CD4-positive, alpha-beta T cell treated with Interleukin-6 at 100 ng/mL for 8 hours (primary cell): ENCODE measurements at places on chromosomes 12 and 14.

DNA sequence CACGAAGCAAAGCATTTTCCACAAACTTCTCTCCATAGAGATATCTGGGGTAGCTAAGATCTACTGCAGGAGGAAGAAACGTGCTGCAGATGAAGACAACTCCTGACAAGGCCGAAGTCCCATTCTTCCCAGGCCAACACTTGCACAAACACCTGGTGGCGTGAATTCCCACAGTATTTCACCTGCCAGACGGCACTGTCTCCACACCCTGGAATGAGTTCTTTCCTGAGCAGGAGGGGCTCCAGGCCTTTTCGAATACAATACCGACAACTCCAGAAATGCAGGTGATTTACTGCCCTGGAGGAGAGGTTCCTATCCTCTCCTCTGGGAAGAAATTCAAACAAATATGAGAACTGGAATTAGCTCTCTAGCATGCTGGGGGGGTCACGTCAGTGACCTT lies 179.9 kb downstream of the MON2 start:
- no peak for DNase-seq

DNA sequence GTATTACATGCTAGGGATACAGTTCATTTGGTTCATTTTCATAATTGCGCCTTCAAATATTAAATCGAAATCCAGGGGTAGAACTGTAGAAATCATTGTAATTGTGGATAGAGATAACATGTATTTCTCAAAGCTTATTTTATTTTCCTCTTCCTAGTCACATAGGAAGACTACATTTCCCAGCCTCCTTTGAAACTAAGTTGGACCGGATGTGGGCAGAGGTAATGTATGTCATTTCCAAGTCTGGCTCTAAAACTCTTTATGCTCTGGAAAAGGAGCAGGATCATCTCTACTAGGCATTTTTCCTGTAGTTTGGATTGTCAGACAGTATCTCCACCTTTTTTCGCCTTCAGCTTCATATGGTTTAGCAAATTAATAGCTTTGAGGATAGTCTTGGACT lies 70.1 kb upstream of the CRY1 start:
- no peak for DNase-seq

- DNase-seq = no peak
Observed at GRCh38 chr12:92356425-92356824, 210.8 kb upstream of the BTG1 start.

DNA sequence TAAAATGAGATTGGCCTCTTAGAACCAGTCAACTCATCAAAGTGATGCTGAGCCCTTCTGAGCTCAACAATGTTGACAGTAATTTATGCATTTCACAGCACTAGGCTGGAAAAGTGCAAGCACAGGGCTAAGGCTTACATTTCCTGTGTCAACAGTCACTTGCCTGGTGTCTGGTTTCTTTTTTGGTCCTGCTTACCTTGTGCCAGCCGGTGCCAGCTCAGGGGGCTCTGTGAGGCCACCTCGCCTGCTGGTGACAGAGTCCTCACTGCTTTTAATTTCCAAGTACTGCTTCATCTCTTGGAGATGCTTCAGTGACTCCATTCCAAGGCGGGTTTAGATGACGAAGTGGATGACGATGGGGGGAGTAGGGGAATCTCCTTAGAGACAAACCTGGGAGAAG lies 53.1 kb upstream of the KCNA1 start:
- DNase-seq = no peak

DNA sequence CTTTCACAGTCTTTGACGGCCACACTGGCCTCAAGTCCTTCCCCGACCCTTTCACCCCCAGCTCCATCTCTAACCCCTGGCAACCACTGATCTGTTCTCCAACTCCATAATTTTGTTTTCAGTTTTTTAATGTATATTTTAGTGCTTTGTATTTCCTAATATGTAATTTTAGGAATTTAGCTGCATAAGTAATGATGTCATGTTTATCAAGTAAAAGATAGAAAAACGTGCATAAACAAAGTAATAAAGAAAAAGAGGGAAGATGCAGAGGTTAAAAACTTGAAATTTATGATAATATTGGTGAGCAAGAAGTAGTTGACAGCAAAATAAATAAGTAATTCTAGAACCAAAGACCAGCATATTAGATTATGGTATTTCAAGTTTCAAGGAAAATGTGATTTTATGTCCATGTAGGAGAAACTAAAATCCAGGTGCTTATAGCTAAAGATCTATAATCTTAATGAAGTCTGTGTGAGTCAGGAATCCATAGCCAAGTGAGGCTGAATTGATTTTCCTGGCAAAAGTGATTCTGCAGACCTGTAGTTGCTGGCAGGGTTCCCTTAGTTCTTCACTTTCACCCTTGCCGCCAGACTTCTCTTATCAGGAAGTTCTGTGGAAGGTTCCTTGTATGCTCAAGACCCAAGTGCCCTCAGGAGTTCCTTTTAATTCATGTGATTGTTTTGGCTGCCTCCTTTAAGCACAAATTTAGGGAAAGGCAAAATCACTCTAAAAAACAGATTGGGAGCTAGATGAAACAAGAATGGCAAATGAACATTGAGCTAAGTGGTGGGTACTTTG lies 24.4 kb downstream of the FBXW8 start:
- DNase-seq = no peak
